ENCODE measurements at places on chromosomes 6 and 20.
A peak's percentile ranks its signal among the peaks of the same experiment; 100 is the strongest.

GRCh38 chr6:133956416-133957049, 3.5 kb downstream of the TBPL1 start:
- DNase-seq: no peak

DNA sequence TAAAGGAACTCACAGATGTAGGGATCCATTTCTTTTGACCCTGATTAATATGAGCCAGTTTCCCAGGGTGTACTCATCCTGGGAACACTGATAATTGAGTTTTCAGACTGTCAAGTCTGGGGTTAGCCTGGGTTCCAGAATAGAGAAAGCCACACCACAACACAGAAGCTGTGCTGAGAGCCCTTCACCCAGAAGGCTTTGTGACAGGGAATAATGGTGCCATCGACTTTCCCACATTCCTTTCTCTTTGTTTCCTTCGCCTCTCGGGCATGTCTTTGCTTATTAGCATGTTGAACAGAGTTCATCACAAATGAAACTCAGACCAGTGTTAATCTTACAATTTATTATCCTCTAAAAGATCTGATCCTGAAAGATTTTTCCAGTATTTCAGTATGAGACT, 95.0 kb downstream of the TCP11 start:
- DNase-seq: no peak

DNA sequence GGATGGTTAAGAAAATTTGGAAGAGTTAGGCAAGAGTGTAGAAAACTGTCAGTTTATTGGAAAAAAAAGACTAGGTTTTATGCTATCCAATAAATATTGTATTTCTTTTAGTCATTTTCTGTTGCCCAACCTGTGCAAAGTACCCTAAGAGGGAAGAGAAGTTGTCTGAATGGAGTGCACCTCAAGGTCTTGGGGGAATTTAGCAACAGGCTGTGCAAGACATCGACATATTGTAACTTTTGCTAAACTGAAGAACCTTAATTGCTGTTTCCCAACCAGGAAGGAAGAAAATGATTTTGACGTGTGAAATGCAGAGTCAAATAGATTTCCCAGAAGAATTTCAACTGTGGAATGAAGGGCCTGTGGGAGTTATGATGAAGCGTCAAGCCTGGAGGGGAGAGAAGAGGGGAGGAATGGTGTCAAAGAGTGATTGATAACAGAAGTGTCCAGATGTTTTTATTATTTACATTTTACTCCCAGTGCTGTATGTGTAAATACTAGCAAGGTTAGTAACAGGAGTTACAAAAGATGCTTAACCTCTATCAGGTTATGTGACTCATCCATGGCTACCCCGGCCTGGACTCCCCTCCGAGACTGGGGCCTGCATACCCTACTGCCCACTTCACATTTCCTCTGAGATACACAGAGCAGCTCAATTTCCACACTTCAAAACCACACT, 246.8 kb downstream of the MYLK4 start:
- DNase-seq: no peak

DNA sequence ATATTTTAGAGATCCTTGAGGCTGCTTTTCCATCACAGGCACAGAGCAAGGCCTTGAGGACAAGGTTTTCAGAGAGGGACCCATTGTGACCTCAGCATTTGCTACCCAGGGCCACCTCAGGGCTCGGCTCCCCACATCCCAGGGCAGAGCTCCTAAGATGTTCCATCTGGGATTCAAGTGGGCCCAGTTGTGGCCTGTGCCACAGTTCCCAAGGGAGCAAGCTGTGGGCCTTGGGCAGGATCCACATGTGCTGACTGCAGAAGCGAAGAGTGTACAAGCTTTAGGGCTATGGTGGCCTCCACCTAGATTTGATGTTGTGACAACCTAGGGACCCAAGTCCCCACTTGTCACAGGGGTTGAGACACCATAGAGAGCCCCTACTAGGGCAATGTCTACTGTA, 608.1 kb downstream of the HACE1 start:
- no peak for DNase-seq

- no peak for DNase-seq
These were observed 17.1 kb upstream of the MMP9 start for GRCh38 chr20:45991616-45992015.

- no peak for DNase-seq
These were observed 81.8 kb downstream of the CLIC5 start for GRCh38 chr6:45933855-45934254.

DNA sequence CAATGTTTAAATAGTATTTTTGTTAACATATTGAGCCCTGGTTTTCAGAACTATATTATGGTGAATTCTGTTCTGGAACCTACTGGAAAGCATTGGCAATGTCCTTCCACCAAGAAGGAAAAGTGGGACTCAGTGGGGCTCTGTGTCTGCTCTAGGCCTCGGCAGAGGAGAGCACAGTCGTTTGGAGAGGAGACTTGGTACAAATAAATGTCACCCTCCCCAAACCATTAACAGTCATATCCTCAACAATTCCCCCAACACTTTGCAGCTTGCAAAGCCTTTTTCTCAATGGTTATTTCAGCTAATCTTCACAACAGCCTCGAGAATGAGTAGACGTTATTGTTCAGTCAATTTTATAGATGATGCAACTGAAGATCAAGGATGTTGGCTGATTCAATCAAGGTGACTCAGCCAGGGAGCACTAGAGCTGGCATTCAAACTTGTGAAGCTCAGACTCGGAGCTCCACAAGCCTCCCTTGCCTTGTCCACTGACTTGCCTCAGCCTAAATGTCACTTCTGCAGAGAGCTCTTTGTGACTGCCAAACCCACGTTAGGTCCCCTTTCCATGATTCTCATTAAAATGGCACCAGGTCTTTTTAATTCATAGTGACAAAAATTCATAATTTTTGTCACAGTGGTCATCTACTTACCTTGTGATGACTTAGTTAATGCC, 60.6 kb downstream of the TOX2 start:
- DNase-seq: no peak

DNA sequence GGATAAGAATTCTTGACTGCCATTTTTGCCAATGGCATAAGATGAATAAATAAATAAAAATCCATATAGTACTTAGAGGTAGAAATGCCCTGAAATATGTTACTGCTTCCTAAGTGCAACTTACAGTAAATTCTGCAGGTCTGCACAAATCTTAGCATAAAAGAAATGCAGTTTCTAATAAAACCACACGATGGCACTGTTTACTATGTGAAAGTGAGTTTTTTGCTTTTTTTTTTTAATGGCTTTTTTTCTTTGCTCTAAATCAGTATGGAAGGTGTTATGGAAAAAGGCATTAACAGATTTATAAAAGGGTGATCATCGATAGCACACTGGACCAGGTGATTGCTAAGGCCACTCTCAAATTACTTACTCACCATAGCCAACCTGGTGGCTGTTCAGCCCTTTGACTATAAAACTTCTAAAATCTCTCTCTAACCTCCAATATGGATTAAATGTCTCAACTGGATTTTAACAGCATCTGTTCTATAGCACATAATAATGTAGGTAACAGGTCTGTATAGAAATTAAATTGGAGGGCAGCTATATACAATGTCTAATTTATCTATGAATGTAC, 45.8 kb downstream of the AHI1 start:
- no peak for DNase-seq

GRCh38 chr6:129748901-129749748, 39.1 kb upstream of the ARHGAP18 start:
- DNase-seq: no peak

GRCh38 chr6:27267857-27268434, 20.4 kb downstream of the PRSS16 start:
- DNase-seq: no peak

DNA sequence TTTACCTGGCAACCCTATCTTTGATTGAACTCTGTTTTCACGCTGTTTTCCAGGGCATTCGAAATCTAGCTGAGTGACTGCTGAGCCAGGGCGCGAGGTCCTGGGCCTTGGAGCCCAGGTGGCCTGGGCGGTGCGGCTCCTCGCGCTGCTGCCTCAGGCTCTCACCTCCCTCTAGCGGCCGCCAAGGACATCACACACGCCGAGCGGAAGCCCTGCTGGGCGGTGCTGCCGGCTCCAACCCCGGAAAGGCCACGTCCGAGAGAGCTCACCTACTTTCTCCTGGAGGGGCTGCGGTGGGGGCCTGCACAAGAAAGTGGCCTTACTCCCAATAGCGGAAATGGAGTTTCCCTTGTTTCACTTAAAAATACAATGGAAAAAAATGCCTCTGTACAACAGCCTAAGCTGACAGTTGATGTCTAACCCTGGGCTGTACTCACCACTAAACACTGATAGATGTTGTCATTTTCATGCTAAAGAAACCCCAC, 77.7 kb downstream of the ELOVL4 start:
- peak; percentile 53 for DNase-seq

- no peak for DNase-seq
These were observed 56.7 kb downstream of the CD83 start for GRCh38 chr6:14174226-14174625.

DNA sequence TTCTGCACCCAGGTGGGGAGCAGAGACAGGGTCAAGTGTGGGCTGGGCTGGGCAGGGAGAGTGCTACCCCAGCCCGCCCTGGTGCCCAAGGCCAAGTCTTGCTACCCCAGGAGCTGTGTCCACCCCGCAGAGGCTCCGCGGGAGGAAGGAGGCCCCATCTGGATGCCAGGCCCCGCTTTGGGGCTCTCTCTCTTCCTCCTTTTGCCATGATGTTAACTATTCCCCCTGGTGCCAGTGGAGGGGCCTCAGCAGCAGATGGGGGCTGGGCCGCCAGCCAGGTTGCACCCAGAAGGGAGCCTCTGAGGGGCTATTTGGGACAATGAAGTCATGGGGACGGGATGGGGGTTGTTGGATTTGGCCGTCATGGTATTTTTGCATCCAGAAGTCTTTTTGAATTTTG, 9.3 kb downstream of the SLC17A9 start:
- DNase-seq: no peak

GRCh38 chr6:20540683-20541082, 6.4 kb downstream of the CDKAL1 start:
- DNase-seq: no peak

DNA sequence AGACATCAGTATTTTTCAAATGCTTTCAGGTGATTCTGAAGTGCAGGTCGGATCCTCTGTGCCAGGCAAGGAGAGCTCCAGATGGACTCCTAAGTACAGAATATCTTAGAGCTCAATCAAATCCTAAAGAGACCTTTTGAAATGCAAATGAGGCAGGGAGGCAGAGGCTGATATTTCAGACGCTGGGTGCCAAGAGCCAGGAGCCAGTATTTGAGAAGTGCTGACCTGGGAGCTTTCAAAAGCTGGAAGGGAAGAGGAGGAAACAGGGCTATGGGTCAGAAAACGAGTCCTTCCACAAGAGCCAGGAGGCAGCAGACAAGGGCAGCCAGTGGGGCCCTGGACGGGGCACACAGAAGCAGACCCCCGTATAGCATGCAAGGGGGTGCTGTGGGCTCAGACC, 46.1 kb upstream of the DSN1 start:
- no peak for DNase-seq

GRCh38 chr6:71402096-71402495, 113.5 kb downstream of the OGFRL1 start:
- no peak for DNase-seq

- DNase-seq: no peak
These were observed 14.8 kb downstream of the DDX43 start for GRCh38 chr6:73409395-73409794.
